NCI-H187 treated with DMSO at 0.1 percent for 48 hours (cell line): ENCODE measurements at places on chromosomes 4 and X.

DNA sequence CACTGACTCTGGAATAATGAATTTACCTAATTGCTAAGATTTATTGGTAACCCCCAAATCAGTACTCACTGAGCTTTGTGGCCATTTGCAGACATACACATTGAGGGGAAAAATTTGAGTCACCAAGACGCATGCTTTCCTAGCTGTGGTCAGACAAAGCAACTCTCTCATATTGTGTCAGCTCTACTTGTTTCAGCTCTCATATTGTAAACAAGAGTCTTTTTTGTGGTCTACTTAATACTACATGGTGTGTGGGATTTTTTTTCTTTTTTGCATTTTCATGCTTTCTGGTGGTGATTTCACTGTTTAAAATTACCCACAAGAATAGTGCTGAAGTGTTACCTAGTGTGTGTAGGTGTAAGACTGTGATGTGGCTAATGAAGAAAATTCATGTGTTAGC lies 428.2 kb upstream of the GALNT7 start:
- no peak for DNase-seq

GRCh38 chr4:78937837-78938236 lies 1.4 kb downstream of the PAQR3 start:
- DNase-seq: no peak

GRCh38 chrX:35561985-35562384 lies 236.2 kb upstream of the MAGEB16 start:
- no peak for DNase-seq

DNA sequence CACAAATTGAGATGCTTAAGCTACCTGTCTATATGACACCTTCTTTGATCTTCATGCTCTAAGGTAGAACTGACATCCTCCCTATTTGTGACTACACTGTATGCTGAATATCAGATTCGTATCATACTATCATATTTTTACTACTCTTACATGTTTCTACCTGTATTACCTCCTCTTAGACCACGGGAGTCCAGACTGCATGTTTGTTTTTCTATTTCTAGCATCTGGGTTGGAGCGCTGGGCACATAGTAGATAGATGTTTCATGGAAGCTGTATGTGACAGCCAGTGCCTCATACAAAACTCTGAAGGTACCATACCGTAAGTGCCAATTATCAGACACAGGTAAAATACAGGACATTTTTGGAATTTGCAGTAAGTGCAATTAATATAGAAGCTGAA lies 47.6 kb downstream of the ATP10D start:
- DNase-seq: no peak

GRCh38 chr4:83010111-83010521 lies 507 bp downstream of the LIN54 start:
- DNase-seq: no peak

GRCh38 chr4:26163425-26164362 lies 157.1 kb upstream of the RBPJ start:
- DNase-seq: no peak

DNA sequence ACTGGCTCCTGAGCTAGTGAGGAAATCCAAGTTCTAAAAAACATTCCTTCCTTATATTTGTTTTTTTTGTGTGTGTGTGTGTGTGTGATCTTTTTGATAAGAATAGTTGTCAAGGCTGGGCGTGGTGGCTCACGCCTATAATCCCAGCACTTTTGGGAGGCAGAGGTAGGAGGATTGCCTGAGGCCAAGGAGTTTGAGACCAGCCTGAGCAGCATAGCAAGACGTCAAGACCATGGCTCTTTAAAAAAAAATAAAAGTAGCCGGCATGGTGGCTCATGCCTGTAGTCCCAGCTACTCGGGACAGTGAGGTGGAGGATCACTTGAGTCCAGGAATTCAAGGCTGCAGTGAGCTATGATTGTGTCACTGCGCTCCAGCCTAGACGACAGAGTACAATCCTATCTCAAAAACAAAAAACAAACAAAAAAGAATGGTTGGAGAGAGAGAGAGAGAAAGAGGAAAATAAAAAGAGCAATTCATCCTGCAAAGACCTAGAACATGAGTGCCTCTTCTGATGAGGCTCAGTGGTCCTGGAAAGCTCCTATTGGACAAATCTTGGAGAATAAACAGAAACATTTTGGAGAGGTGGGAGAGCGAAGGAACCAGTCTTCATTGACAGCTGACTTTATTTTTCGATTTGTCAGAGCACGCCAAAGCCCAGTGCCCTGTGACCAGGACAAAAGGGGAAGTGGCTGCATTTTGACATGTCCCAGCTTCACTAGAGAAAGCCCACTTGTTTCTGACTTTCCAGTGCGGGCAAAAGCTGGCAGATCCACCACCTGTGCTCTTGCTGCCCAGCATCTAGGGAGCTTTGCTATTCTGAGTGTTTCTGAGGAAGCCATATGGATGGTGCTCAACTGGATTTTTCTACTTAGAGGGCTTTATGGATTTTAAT lies 244.7 kb downstream of the PALLD start:
- no peak for DNase-seq

DNA sequence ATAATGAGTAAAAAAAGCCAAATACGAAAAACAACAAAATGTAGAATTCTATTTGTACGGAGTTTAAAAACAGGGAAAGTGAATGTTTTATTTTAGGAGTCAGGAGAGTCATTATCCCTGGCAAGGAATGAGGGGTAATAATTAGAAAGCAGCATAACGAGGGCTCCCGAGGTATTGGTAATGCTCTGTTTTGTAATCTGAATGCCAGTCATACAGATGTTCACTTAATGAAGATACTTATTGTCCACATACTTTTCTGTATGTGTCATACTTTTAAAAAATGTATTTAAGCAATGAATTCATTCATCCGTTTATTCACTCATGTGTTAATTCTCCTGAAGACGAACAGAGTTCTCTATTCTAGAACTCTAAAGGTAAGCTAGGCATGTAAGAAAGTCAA lies 87.8 kb upstream of the BMP2K start:
- DNase-seq: no peak

- DNase-seq: no peak
Observed at GRCh38 chr4:165584916-165585315, 206.1 kb downstream of the CPE start.

GRCh38 chr4:38207110-38207457 lies 246.9 kb downstream of the PTTG2 start:
- DNase-seq: no peak

- no peak for DNase-seq
Observed at GRCh38 chr4:121227341-121227792, 63.2 kb upstream of the TNIP3 start.

- DNase-seq: no peak
Observed at GRCh38 chr4:79597266-79597665, 189.2 kb upstream of the GK2 start.

- no peak for DNase-seq
Observed at GRCh38 chrX:147884958-147885357, 26.8 kb upstream of the FMR1 start.

DNA sequence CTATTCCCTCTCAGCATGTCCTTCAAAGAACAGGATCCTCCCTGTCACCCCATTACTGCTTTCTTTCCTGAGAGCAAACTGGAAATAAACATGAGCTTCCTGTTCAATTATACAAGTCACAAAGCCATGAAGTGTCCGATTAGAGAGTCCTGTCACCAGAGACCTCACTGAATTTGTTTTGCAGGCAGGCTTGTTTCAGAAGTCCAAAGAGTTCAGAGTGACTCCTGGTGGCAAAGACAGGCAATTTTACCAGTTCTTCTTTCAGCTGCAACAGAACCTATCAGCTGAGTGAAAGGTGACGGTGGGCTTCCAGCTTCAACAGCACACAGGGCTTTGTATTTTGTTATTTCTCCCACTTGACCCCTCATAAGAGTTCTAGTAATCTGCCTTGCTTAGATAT lies 6.4 kb downstream of the ELK1 start:
- no peak for DNase-seq

GRCh38 chr4:39555472-39555871 lies 28.2 kb upstream of the UGDH start:
- no peak for DNase-seq
